Activated CD8-positive, alpha-beta memory T cell treated with anti-CD3 and anti-CD28 coated beads for 1 hour (primary cell): ENCODE measurements at places on chromosomes 4 and X.

DNA sequence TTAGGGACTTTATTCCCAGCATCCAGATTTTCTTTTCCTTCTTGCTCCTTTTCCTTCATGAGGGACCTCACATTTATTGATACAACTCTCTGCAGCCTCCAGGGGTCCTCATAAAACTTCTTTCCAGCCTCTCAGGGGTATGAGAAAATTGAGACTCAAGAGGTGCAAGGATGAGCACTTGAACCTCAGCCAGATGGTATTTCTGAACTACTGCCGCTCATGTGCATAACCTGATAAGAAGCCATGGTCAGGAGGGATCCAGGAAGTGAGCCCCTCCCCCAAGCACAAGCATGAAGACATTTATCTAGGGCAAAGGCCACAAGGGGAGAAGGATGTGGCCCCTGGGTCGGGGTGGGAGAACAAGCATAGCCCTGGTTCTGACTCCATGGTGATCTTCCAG, 73.3 kb downstream of the TSPAN7 start:
- no peak for DNase-seq

DNA sequence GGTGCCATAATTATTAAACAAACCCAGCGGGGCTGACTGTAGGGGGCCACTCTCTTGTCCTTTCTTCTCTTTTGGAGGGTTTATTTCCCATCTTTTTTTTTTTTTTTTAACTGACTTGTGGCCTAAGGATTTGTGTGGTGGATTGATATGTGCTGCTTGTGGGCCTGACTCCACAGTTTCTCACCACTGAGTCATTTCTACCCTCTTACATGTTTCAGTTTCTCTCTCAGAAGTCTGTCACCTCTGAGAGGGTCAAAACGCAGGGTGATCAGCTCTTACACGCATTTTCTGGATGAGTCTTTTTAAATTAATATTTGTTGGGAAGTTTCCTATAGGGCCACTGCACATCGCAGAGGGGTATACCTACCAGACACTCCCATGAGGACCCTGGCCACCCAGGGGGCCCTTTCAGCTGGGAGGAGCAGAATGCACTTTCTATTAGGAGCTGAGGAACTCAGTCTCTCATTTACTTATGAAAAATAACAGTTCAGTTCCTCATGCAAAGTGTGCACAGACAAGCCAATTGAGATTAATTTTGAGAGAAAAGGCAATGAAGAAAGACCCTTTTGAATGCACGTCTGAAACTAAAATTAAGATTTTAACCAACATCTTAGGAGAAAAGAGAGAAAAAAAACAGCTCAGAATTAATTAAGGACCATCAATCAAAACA, 407.9 kb downstream of the TECRL start:
- DNase-seq, result no peak

- no peak for DNase-seq
Observed at GRCh38 chr4:98599617-98600205, 58.7 kb downstream of the TSPAN5 start.

GRCh38 chrX:132127743-132128142, at the start of gene FRMD7:
TSS of gene FRMD7 (minus strand) at chrX:132128020. CDS start at chrX:132127844, 176 bp downstream.
- no peak for DNase-seq

DNA sequence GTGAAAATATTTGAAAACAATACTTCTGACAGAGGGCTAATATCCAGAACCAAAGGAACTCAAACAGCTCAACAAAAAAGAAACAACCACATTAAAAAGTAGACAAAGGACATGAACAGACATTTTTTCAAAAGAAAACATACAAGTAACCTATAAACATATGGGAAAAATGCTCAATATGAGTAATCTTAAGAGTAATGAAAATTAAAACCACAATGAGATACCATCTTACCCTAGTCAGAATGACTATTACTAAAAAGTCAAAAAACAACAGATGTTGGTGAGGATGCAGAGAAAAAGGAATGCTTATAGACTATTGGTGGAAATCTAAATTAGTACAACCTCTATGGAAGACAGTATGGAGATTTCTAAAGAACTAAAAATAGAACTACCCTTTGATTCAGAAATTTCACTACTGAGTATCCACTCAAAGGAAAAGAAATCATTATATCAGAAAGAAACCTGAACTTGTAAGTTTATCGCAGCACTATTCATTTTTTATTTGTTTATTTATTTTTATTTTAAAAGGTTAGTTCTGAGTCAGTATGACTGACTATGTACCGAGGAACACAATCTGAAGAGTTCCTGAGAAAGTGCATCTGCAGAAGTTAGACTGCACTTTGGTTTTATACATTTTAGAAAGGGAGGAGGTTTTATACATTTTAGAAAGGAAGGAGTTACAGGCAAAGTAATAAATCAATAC, 231.3 kb downstream of the INPP4B start:
- no peak for DNase-seq

DNA sequence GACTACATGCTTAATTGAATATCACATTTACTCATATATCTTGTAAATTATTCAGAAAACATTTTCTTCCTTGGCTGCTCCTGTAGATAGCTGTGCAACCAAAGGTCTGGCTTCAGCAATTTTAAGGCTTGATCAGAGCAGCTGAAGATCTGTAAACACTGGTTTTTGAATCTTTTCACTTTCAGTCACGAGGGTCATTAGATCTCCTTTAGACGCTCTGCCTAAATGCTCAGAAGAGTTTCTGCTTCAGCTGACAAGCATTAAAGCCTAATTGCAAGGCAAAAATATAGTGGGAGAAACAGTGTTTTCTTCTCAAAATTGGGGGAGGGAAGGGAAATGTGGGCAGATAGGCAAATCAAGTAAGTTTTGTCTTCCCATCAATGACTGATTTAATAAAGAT, 25.7 kb downstream of the TRPC5 start:
- DNase-seq, result no peak

DNA sequence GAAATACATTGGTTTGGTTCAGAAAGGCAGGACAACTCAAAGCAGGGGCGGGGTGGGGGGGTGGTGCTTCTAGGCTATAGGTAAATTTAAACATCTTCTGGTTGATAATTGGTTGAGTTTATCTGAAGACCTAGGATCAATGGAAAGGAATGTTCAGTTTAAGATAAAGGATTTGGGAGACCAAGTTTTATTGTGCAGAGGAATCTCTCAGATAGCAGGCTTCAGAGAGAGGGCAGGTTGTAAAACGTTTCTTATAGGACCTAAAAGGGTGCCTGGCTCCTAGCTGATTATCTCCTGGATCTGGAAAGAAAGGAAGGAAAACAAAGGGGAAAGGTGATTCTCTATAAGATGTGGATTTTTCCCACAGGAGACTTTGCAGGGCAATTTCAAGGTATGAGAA, 94.0 kb downstream of the TMEM47 start:
- no peak for DNase-seq

GRCh38 chr4:63578383-63578782, 830.9 kb downstream of the TECRL start:
- DNase-seq, result no peak

DNA sequence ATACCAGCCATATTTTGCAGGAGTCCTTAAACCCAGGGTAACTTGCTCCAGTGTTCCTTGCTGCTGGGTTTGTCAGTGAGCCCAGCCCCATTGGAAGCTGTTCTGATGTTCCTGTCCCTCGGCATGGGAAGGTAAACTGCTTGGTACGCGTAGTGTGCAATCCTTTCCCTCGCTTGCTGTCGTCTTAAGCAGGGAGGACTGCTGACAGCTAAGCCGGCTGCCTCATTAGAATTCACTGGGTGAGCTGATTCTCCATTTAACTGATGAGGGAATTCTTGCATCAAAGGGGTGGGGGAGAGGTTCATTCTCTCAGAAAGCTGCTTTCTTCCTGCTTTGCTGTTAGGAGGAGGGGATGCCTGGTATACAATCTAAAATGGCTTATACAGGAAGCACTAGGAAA, 164.6 kb downstream of the MID1IP1 start:
- no peak for DNase-seq

DNA sequence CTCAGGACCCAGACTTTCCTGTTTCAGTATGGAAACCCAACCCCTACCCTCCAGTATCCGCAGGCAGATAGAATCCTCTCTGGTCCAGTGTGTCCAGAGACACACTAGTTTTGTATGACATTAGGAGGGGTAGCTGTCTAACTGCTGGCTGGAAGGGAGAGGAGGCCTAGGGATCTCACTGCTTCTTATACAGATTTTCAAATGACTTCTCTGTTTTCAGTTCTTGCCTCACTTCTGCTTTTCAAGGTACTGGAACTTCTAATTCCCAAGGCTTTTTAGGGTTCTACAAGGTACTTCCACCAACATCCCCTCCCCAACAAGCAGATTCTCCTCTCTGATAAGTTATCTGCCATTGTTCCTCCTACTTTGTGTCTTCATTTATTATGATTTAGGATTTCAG, 6.1 kb downstream of the SGCB start:
- no peak for DNase-seq

- DNase-seq, result no peak
Observed at GRCh38 chrX:104084063-104084462, 8.0 kb upstream of the TMSB15C start.

DNA sequence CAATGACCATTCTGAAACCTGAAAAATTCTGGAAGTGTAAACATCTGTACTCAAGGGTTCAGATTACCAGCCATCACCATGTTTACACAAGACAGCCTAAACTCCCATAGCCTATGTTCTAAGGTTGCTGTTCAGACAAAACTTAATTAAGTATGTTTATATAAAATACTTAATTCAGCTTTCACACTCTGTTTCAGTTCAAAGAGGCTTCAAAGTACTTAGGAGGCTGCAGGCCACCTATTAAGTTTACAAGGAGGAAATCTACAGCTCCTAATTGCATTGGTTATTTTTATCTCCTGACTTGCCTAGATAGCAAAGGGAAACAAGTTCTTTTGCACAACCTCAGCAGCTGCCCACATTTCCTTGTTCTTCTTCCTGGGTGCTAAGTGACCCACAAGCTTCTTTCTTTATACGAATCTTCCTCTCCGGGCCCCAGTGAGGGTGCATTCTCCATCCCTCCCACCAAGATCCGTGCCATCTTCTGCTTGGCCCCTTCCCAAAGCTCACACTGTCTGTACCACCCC, 2.0 kb downstream of the GAK start:
- DNase-seq, result no peak

- DNase-seq, result no peak
Observed at GRCh38 chr4:58776627-58777026, 1666.4 kb upstream of the IGFBP7 start.

GRCh38 chr4:675980-676870, 1.9 kb downstream of the MYL5 start:
- DNase-seq, result no peak

- DNase-seq, result no peak
Observed at GRCh38 chrX:103531002-103531401, 11.7 kb upstream of the RAB40A start.

DNA sequence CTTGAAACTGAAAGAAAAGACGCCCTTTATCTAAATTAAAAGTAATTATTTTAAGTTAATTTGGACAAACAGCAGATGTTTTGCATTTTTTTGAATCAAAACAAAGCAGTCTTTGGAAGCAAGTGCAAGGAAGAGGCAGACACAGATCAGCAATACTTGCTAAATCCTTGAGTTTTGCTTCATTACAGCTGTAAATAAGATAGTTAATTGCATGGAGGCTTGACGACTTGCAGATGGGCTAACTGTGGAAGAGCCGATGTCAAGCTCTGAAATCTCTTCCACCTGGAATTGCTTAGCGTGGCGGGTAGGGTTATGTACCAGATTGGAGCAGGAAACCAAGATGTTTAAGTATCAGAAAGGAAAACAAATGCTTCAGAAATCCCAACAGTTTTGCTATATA, 148.8 kb downstream of the POLA1 start:
- DNase-seq, result no peak

GRCh38 chr4:81116566-81116965, 86.1 kb downstream of the BMP3 start:
- DNase-seq, result no peak

DNA sequence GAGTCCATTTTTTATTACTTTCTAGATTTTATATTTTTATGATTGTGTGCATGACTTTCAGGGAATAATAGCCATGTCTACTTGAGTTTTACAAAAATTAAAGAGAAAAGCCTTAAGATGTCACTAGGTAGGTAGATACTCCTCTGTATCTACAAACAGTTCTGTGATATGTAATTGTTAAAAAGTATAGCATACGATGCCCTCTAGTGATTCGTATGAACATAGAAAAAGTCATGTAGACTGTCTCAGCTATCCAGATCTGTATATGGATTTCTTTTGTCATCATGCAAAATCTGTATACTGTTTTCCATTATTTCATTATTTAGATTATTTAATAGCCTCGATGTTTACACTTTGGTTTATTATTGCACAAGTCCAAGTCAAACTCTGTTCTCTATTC, 856.6 kb downstream of the CENPC start:
- DNase-seq, result no peak

DNA sequence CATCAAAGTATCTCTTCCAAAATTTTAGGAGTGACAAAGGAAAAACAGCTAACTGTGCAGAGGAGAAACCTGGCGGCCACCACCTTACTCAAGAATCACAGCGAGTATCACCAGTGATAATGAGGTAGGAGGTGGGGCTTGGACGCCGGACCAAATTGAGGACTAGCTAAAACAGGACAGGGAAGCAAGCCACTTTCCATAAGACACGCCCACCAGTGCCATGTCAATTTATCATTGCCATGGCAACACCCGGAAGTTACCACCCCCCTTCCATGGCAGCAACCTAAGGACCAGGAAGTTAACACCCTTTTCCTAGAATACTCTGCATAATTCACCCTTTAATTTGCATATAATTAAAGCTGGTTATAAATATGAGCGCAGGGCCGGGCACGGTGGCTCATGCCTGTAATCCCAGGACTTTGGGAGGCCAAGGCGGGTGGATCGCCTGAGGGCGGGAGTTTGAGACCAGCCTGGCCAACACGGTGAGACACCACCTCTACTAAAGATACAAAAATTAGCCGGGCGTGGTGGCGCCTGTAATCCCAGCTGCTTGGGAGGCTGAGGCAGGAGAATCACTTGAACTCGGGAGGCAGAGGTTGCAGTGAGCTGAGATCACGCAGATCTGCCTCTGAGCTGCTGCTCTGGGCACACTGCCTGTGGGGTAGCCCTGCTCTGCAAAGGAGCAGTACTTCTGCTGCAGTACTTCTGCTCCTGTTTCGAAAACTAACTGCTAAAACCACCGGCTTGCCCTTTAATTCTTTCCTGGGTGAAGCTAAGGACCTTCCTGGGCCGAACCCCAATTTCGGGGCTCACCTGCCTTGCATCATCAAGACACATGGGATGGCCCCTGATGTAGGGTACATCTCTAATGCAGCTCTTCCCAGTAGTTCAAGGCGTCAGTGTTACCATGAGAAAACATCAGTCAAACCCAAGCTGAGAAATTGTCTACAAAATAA, 116.7 kb downstream of the HMX1 start:
- no peak for DNase-seq

DNA sequence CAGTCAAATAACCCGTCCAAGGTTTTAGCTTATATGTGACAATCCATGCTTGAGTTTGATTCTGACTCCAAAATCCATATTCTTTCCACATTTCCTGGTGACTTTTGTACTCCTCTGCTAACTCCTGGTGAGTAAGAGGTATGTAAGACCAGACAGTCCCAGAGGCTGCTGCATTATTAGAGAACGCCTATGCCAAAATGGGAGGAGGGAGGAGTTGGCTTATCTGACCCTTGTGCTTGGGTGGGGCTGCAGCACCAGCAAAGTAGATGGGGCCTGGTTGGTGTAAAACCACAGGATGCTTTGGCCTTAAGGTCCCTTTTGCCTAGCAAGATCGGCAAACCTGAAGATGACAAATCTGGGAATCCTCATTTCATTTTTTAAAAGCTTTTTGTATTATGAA, 9.1 kb upstream of the RNF212 start:
- no peak for DNase-seq
